ENCODE measurements at places on chromosomes 1 and 21.

DNA sequence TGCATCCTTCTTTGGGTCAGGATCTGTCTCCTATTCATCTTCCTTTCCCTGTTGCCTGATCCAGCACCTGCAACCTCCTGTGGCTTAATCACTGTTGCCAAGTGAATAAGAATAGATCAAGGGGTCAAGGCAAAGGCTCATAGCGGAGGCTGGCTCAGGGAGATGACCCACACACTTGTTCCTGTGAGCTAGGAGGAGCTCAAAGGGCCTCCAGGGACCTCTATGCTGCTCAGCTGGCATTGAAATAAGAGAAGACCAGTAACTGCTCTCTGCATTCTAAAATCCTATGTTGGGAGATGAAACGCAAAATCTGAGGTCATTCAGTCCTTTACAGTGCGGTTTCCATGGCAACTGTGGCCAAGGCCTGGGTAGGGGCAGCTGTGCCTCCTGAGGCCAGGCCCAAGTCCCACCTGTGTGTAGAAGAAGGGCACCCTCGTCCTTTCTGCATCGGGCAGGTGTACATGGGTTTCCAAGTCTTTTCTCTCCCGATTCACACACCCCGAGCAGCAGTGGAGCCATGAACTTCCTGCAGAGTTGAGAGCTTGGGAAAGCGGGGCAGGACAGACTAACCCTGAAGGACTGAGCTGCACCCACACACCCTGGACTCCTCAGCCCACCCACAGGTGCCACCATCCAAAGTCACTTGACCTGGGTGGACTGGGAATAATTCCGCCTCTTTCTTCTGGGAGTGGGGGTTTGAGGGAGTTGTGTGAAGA is 27.8 kb upstream of the STUM start:
- no peak for DNase-seq

- no peak for DNase-seq
These were observed 101.9 kb downstream of the PRRX1 start for GRCh38 chr1:170765712-170766330.

DNA sequence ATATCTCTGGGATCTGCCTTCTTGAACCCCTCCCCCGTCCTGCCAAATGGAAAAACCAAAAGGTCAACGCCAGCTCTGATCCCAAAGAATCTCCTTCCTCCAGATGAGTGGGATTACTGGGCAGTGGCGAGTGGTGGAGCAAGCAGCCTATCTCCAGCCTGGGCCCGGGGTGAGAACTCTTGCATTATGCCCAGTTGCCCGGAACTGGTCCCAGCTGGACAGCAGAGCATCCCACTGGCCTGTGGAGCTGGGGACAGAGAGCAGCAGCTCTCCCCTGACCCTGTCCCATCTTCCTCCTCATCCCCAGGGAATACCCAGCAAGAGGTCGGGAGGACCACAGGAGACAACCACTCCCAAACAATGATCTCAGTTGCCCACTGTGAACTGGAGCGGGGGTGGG is 130.5 kb downstream of the TMEM53 start:
- no peak for DNase-seq

- no peak for DNase-seq
These were observed 10.0 kb downstream of the EDARADD start for GRCh38 chr1:236403905-236404696.

DNA sequence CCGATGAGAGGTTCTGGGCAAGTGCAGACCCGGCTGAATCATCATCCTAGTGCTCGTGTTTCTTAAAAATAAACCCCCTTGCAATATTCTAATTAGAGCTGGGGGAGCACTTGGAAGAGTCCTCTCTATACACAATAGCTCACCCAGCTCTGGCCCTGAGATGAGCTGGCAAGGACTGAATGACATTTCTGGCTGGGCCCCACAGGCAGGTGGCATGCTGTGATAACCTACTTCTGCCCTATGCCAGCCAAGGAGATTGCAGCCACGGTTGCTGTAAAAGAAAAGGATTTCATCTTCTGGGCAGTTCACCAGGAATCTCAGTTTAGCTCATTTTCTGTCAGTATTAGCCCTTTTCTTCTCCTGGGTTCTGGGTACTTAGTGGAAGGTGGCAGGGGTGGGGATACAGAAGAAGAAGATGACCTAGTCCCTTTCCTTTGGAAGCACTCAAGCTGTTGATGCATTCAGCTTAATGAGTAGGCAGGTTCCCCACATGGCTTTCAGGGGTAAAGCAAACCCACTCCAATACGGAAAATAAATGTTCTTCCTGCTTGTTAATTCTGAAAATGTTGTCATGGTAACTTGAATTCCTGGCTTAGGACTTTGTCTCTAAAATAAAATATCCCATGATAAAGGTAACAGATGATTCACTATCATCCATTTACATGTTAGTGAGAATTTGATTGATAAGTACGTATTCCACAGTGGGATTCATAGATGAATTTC is 32.2 kb downstream of the VASH2 start:
- DNase-seq: no peak

DNA sequence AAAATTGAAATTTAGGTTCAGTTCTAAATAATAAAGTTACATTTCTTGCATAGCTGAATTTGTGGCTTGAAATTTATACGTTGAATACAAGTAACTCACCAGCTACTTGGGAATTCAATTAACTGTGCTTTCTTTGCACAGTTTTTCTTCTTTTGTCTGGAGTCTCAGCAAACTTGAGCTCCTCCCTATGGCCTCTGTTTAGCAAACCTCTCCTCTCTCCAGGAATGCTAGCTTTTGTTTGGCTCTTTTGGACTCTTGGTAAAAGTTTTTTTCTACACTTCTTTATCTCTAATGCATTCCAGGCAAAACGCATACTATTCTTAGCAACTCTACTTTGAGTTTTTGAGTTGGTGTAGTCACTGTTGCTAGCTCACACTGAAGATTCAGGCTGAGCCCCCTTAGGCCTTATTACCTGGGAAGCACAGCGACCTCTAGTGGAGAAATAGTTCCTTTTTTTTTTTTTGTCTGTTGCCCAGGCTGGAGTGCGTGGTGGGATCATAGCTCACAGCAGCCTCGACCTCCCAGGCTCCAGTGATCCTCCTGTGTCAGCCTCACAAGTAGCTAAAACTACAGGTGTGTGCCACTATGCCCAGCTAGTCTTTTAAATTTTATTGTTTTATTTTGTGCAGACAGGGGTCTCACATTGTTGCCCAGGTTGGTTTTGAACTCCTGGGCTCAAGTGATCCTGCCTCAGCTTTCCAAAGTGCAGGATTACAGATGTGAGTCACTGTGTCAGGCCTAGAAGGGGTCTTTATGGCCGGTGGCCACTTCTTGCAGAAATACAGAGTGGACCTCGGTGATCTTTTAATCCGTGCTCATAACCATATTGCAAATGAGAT is 61.7 kb downstream of the CASQ2 start:
- DNase-seq: no peak

DNA sequence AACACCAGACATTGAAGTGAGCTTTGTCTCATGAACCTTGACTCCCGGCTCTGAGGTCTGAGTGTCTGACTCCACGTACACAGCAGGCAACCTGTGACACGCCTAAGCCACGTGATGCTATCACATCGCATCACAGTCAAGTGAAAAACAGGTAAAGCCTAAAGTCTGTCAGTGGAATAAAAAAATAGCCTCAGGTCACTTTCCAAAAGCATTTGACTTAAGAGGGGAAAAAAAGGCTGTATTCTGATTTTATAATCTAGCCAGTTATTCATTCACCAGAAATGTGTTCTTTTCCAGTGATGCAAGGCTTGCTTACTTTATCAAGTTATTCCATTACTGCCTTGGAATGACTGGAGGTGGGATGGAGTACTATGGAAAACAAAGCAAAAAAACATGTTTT is 163.2 kb upstream of the HMCN1 start:
- DNase-seq: no peak

DNA sequence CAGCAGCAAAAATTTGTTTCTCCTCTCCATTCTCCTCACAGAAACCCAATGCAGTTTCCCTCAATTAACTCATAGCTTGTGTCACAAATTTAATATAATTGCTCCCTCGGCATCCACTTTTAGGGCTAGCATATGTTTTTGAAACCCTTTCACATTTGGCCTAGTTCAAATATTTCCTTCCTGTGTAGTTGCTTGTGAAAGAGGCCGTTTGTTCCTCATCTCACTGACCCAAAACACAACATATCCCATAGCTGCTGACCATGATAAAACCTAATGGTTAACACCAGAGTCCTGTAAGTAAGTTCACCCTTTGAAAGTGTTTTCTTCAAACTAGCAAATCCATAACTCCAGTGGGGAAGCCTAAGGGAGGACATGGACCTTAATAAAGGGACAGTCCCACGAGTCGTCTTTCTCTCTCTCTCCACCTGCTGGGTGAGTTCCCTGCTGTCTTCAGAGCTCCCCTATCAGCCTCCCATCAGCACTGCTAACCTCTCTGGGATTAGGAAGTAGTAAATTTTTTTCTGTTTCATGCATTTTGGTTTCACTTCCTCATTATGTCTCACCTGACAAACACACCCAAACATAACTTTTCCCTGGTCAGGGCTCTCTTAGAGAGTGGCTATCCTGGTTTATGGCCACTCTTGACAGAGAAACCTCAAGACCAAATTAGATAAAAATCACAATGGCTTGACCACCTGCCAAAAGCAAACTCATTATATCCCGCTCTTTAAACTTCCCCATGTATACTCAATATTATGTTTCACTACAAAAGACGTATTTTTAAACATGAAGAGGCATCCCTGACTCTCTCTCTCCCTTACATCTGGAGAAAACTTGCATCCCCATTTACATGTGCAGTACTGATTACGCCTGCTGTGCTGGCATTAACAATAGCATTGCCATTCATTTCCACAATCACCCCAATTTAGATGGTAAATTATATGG is 177.7 kb upstream of the HP1BP3 start:
- no peak for DNase-seq

DNA sequence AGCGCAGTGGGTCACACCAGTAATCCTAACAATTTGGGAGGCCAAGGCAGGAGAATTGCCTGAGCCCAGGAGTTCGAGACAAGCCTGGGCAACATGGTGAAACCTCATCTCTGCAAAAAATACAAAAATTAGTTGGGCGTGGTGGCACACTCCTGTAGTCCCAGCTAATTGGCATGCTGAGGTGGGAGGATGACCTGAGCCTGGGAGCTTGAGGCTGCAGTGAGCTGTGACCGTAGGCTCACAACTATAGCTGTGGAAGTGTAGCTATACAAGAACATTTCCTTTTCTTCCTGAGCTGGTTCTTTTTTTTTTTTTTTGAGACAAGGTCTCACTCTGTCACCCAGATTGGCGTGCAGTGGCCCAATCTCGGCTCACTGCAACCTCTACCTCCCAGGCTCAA is 19.1 kb upstream of the ZNF697 start:
- no peak for DNase-seq

- no peak for DNase-seq
These were observed 40.1 kb downstream of the PTAFR start for GRCh38 chr1:28136169-28136921.

- DNase-seq: no peak
These were observed 7.2 kb downstream of the DPYD start for GRCh38 chr1:97913506-97914139.

- DNase-seq: no peak
These were observed 126.1 kb downstream of the TRABD2B start for GRCh38 chr1:47870946-47871676.

GRCh38 chr1:75423616-75424015 is 187.3 kb downstream of the SLC44A5 start:
- no peak for DNase-seq

GRCh38 chr21:46483300-46484295 is 24.9 kb downstream of the DIP2A start:
- no peak for DNase-seq

GRCh38 chr1:43651188-43651587 is 1.2 kb downstream of the KDM4A start:
- DNase-seq: no peak

- DNase-seq: no peak
These were observed 68.1 kb downstream of the SPAG17 start for GRCh38 chr1:118116909-118117308.

GRCh38 chr1:43255438-43256210 is 14.2 kb upstream of the TMEM125 start:
- no peak for DNase-seq

DNA sequence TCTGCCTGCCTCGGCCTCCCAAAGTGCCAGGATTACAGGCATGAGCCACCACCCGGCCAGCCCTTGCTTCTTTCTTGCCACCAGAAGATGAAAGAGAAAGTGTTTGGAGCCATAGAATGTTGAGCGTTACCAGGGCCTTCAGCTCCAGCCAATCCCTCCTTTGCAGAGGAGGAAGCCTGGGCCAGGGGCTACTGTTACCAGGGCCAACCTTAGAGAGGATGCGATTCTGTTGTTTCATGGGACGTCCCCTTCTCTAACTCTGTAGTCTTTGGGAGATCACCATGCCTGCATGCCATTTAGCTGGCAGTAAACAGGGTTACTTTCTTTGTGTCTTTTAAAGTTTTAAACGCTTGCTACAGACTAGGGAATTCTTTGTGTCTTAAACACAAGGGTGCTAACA is 45.8 kb downstream of the CLDN14 start:
- no peak for DNase-seq

DNA sequence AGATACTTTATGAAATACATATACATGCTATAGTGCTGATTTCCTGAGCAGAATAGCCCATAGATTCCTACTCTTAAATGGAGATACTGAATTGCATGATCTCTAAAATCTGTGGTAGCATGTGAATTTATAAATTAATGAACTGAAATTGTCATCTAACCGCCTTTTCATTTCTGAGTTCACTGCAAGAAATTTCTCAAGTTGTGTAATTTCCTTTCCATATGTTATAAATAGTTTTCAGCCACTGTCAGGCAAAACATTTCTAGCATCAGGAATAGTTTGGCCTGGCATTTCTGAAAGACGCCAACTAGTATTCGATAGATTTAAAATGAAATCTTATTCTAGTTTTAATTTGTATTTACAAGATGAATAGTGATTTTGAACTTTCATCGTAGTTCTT is 310.1 kb downstream of the USH2A start:
- DNase-seq: no peak

- DNase-seq: no peak
These were observed 19.5 kb upstream of the EXO1 start for GRCh38 chr1:241828463-241829021.

GRCh38 chr1:30149226-30149625 is 574.2 kb downstream of the MATN1 start:
- DNase-seq: no peak

DNA sequence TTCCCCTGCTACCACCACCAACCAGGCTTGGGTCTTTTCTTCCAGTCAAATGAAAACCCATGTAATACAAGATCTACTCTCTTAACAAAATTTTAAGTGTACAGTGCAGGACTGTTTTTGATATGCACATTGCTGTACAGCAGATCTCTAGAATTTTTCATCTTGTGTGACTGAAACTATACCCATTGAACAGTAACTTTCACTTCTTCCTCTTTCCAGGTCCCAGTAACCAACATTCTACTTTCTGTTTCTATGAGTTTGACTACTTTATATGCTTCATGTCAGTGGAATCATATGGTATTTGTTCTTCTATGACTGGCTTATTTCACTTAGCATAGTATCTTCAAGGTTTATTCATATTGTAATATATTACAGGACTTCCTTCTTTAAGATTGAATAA is 45.3 kb upstream of the PLPPR4 start:
- no peak for DNase-seq

Measured in forelimb muscle (tissue), 1 donor.